Cardiac muscle cell (in vitro differentiated cells and primary cell): ENCODE measurements at places on chromosomes 16 and 17.

DNA sequence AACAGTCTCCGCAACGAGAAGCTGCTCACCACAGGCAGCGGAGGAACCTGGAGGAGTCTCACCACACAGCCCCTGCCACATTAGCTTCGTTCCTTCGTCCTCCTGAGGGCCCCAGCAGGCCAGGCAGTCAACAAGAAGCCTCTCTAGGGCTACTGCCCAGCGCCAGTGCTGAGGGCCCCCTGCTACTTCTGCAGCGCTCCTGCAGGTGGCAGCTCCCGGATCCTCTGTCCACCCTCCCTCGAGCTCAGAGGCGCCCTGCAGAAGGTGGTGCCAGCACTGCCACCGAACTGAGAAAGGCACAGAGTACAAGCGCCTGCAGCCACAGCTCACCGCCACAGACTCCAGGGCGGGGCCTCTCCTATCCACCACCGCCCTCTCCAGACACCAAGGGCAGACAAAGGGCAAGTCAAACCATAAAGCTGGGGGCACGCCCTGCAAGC is 27.3 kb downstream of the KDM8 start:
- DNase-seq, result no peak

DNA sequence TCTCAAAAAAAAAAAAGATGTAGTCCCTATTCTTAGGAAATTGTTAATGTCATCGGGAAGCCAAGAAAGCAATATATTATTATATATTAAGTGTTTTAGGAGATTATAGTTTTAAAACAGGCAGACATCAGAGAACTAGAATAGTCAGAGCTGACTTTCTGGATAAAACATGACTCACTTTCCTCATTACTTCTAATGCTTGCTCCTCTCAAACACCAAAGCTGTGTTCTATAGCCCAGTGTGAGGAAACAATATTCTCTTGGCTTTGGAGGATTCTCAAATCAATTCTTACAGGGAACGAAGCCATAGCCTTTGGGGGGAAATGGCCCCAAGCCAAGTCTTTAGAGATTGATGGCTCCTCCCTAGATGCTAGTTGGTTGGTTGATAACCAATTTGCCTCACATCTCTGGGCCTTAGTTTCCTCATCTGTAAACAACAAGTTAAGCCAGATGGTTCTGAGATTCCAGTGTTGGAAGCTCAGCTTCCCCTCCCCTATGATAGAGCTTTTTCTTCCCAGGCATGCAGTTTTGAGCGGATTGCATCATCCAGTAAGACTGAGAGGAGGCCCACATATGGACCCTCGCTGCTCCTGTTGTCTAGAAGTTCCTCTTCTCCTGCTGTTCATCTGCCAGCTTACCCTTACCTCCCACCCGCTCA is 12.4 kb downstream of the NMT1 start:
- DNase-seq, result no peak

- no peak for DNase-seq
Measured at GRCh38 chr16:26335236-26335853, 643.6 kb downstream of the HS3ST4 start.

DNA sequence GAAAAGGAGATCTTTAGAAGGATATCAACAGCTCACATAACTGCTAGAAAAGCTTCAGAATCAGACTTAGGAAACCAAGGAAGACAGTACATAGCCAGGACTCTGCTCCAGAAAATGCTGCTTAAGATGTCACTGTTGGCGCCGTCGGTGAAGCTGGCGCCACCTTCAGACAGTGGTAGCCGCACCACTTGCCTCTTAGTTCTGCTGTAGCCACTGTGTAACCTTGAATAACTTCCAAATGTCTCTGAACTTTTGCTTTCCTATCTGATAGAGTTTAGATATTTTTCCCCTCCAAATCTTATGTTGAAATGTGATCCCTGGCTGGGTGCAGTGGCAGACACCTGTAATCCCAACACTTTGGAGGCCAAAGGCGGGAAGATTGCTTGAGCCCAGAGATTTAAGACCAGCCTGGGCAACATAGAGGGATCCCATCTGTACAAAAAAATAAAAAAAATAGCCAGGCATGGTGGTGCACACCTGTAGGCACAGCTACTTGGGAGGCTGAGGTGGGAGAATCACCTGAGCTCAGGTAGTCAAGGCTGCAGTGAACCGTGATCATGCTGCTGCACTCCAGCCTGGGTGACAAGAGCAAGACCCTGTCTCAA is 6.3 kb upstream of the USP31 start:
- DNase-seq, result peak; percentile 34

DNA sequence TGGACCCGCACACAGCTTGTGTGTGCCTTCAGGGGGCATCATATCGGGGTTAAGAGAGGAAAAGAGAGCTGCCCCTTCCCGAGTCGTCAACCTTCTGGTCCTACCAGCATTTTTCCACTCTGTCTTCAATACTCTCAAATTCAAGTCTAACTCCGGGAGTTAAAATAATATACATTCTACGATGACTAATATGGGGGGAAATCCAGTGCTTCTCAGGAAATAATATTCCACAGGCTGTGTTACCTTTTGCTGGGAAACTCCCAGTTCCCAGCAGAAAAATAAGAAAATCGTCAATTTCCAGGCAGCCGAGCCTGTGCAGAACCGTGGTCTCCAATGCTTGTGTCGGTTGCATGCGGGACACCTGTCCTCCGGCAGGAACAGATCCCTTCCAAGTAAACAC is 105.0 kb upstream of the FOXF1 start:
- DNase-seq, result no peak

DNA sequence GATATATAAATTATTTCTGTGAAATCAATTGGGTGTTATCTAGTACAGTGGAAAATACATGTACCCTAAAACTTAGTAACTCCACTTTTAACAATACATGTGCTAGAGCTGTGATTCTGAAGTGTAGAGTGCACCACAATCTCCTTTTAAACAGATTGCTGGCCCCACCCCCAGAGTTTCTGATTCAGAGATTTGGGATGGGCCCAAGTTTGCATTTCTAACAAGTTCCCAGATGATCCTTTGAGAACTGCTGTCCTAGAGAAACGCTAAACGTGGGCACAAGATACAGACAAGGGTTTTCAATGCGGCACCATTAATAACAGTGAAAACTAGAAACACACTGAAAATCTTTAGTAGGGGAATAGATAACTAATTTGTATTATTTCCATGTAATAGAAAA is 49.2 kb downstream of the NXPH3 start:
- peak; percentile 49 for DNase-seq

DNA sequence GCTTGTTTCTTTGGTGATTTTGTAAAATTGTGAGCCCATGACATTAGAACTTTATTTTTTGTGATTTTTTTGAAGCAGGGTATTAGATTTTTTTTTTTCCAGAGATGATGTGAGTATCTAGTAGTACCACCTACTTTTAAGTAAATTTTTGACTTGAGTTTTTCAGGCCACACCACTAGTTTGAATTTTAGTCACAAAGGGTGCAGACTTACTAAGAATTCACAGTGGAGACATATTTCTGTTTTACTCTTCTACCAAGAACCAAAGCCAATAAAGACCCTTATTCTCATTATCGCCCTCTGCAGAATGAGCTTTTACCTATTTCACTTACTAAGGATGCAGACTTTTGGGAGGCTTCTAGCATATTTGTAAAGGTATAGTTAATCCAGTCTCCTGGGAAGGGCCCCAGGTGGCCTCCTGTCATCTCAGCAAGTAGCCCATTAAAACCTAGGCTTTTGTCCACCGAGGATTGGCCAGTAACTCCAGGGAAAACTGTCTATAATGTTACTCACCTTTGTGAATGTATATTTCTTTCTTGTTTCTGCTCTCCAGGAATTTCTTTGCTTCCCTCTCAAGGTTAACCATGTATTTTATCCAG is 30.6 kb downstream of the NLK start:
- no peak for DNase-seq

- DNase-seq, result no peak
Measured at GRCh38 chr17:10824874-10825273, 13.0 kb downstream of the PIRT start.

- DNase-seq, result peak; percentile 52
Measured at GRCh38 chr17:80104321-80104955, 3.1 kb downstream of the GAA start.

DNA sequence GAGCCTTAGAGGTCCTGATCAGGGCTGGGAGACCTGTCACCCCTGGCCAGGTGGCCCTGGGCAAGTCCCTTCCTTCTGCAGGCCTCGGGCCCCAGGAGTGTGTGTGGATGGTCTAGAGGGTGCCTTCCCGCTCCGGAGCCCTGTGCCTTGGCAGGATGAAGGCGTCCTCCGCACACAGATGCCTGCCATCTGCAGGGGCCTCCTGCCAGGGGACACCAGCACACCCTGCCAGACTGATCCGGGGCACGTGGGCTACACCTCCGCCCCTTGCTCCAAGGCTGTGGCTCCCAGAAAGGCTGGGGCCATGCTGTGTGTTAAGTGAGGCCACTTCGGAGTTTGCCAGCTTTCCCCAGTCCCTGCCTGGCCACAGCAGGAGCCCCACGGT is 30.7 kb downstream of the NPTX1 start:
- no peak for DNase-seq

DNA sequence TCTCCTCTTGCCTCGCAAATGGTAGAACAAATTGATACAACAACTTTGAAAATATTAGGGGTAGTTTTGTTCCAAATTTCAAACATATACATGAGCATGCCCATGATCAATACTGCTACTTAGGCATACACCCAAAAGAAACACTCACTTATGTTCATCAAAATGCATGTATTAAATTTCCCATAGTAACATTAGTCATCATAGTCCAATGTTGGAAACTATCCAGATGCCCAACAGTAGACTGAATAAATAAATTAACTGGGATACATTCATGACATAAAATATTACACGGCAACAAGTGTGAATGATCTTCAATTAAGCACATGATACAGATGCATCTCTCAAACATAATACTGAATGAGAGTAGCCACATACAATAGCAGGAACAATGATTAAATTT is 391.6 kb downstream of the CDH11 start:
- DNase-seq, result no peak

DNA sequence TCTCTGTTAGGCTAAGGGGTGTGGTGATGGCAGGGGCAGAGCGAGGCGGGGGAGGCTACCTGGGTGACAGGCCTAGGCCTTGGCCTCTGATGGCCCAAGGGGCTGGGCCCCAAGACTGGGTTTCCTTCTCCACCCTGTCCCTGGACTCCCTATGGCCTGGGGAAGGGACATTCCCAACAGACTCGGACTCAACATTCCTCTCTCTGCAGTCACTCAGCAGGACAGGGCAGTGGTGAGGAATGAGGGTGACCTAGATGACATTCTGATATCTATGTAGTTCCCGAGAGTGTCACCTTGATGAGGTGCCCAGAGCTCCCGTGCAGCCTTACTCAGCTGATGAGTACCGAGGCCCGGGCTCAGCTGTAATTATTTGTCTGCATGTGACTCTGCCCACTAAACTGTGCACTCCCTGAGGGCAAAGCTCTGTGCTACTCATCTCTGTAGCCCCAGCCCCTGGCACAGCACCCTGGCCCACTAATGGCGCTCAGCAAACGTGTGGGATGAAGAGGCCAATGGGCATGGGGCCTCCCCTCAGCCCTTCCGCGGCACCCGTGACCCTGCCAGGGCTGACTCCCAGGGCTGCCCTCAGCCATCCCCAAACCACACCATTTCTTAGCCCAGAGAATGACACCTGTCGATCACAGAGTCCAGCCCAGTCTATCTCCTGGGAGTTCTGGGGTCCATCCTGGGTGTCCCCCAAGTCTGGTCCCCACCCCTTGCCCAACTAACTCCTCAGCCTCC is 2.2 kb downstream of the PLCD3 start:
- DNase-seq, result no peak

- no peak for DNase-seq
Measured at GRCh38 chr16:66207883-66208265, 158.6 kb upstream of the CDH5 start.

- DNase-seq, result no peak
Measured at GRCh38 chr17:44942456-44942855, 5.1 kb downstream of the KIF18B start.

DNA sequence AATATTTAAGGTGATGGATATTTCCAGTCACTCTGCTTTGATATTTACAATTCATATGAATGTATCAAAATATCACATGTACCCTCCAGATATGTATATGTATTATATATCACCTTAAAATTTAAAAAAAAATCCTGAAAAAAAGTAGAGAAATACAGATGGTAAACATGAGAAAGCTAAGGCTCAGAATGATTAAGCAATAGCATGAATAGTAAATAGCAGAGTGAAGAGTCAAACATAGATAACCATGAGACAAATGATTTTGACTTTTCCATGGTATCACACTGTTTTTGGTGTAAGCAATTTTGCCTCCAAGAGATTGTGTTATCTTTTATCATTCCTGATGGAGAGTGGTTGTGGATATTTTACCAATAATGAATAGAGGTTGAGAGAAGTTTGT is 868.8 kb downstream of the CDH11 start:
- no peak for DNase-seq

GRCh38 chr17:21370430-21370829 is 5.7 kb upstream of the KCNJ12 start:
- no peak for DNase-seq

GRCh38 chr16:49112754-49113153 is 168.9 kb downstream of the CBLN1 start:
- no peak for DNase-seq

DNA sequence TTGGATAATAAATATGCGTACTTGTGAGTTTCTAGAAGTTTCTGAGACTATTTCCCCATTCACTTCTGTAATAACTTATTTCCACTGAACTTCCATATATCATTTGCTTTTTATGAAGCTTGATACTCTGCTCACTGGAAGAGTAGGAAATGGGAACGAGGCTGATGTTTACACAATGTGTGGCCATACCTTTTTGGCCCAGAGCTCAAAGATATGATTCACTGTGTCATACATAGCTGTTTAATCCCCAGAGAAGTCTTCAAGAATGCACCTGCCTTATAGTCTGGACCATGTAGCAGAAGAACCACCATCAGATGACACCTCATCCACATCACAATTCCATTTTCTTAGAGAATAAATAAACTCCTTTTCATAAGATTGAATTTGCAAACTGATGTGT is 40.3 kb upstream of the TEKT3 start:
- DNase-seq, result no peak

DNA sequence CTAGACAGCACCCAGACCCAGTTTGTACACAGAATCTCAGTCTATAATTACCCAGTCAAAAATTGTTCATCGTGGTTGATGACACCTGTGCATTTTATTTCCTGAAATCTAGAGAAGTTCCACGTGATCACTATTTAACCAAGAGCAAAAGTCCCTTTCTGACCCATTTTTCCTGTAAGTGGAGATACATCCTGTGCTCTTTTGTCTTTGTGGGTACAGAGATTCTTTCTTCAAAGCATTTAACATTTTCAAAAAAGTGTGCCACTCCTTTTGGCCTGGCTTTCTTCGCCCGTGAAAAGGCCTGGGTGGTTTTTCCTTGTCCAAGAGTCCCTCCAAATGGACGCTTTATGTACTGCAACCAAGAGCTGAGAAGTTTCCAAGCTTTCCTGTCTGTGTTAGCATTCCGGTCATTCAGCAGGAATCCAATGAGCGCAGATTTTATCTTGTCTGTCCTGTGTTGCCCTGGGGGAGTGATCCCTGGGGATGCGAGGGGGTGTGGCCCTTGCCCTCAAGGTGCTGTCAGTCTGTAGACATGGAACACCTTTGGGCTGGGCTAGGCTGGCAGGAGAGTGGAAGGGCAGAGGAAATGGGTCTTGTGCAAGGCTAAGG is 161.1 kb upstream of the CACNG5 start:
- peak; percentile 71 for DNase-seq

- no peak for DNase-seq
Measured at GRCh38 chr17:34366529-34367107, 3.6 kb upstream of the CCL1 start.
